ENCODE measurements at places on chromosomes 1 and 21. TPM values are rescaled to one million over a fixed set of nuclear protein-coding genes. Genes with fewer than 3 reads are reported as not detected.

DNA sequence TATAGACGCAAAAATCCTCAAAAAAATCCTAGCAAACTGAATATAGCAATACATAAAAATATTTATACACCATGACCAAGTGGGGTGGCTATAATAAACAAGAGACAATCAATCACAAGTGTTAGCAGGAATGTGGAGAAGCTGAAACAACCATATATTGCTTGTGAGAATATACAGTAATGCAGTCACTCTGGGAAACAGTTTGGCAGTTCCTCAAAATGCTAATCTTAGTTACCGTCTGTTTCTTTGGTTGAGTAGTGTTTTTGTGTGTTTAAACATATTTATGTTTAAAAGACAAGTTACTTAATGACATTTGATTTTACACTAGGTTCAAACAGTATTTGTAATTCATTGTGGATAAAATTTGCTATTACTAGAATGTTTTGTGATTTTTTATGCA lies 792.0 kb downstream of the LTN1 start:
- no peaks in the 10 kb centered on the region for H3K4me1 ChIP-seq
- no peaks in the 10 kb centered on the region for H3K27me3 ChIP-seq
- DNase-seq = no peak
- no peaks in the 10 kb centered on the region for H3K36me3 ChIP-seq
- no peak overlapping the region for H3K27ac ChIP-seq
- no peak overlapping the region for H3K4me3 ChIP-seq

GRCh38 chr1:236618507-236618906 lies 14.2 kb upstream of the HEATR1 start:
- DNase-seq = no peak
- H3K4me1 ChIP-seq = no peaks in the 10 kb centered on the region
- H3K4me3 ChIP-seq = no peak overlapping the region

DNA sequence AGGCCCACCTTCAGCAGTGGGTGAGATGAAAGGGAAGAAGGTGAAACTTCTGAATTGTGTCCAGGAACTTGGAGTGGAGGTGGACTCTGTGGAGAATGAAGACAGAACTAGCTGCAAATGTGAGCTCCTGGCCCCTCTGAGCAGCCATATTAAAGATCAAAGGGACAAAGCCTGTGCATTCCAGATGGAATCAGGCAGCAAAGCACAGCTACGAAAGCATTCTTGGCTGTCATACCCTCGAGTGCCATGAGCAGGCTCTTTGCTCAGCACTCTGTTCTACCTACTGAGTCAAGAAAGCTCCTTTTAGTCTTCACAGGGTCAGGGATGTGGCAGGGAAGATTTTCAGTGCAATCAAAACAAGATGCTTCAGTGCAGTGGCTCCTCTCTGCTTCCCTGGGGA lies 86.3 kb upstream of the TSPAN2 start:
- no peaks in the 10 kb centered on the region for H3K36me3 ChIP-seq
- H3K27ac ChIP-seq = no peak overlapping the region
- H3K27me3 ChIP-seq = no peaks in the 10 kb centered on the region

- H3K27ac ChIP-seq = no peak overlapping the region
- no peaks in the 10 kb centered on the region for H3K36me3 ChIP-seq
- H3K4me3 ChIP-seq = no peak overlapping the region
- H3K27me3 ChIP-seq = no peaks in the 10 kb centered on the region
Observed at GRCh38 chr1:80113168-80114038, 1106.9 kb upstream of the ADGRL4 start.

DNA sequence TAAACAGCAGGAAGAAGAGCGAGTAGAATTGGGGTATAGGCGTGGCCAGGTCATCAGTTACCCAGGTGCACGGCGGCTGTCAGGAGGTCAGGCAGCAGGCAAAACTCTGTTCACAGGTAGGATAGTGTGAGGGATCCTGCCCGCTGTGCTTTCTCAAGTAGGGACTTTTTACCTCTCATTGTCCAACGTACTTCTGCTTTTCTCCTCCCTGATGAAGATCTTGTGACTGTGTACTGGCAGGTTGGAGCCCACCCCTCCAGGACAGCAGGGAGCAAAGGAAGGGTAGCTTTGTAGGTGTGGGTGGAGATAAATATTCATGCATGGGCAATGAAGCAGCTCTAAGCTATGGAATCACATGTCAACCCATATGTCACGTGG lies 373.5 kb downstream of the KIF26B start:
- H3K27ac ChIP-seq = no peak overlapping the region
- DNase-seq = no peak
- H3K27me3 ChIP-seq = no peaks in the 10 kb centered on the region
- no peaks in the 10 kb centered on the region for H3K36me3 ChIP-seq
- no peak overlapping the region for H3K4me3 ChIP-seq
- H3K4me1 ChIP-seq = no peaks in the 10 kb centered on the region

GRCh38 chr1:19752083-19752696 lies 47.5 kb downstream of the TMCO4 start:
- peaks cover 83% of the 10 kb centered on the region for H3K36me3 ChIP-seq
- H3K4me1 ChIP-seq = no peaks in the 10 kb centered on the region
- DNase-seq = no peak
- no peaks in the 10 kb centered on the region for H3K27me3 ChIP-seq
- no peak overlapping the region for H3K27ac ChIP-seq
- no peak overlapping the region for H3K4me3 ChIP-seq

- H3K4me3 ChIP-seq = no peak overlapping the region
- H3K36me3 ChIP-seq = no peaks in the 10 kb centered on the region
- no peaks in the 10 kb centered on the region for H3K27me3 ChIP-seq
Observed at GRCh38 chr1:46903481-46903880, 37.8 kb downstream of the CYP4A11 start.

HRNR gene
- total RNA-seq = not detected

PGBD5 gene
- total RNA-seq = 5.1 TPM
